RKO (cell line): ENCODE measurements at places on chromosomes 4 and X.
A peak's percentile ranks its signal among the peaks of the same experiment; 100 is the strongest.

DNA sequence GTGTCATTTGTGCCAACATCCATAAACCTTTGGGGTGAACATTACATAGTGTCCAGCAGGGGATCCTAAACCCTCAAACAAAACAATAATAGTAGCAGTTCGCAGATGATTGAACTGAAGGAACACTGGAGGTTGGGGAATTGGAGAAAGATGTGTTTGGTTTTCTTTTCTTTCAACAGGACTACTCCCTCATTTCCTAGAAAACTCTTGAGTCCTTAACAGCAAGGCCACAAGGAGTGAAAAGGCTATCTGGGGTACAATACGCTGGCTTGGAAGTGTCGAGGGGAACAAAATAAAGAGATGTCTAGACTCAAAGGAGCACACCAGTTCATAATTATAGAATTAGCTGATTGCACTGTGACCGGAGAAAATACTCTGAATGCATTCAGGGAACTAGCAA is 72.1 kb downstream of the IDS start:
- no peak for DNase-seq

- no peak for DNase-seq
These were observed 165.4 kb downstream of the SH3BGRL start for GRCh38 chrX:81367291-81367690.

GRCh38 chr4:114420069-114420468 is 178.5 kb upstream of the UGT8 start:
- DNase-seq: no peak

DNA sequence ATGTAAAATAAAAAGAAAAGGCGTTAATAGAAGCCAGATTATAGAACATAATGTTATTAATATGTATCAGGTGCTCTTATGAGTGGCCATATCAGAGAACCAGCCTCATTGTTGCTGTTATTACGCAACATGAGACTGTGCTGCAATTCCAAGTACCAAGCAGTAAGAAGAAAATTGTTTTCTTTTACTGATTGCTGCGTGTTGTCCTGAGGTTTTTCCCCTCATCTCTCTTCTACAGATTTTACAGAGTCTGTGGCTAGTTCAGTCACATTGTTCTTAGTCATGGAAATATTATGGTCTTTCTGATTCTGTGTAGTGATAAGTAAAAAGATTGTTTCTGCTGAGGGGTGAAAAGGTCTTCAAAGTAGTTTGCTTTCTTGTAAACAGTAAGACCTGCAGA is 55.9 kb downstream of the NPNT start:
- DNase-seq: no peak

DNA sequence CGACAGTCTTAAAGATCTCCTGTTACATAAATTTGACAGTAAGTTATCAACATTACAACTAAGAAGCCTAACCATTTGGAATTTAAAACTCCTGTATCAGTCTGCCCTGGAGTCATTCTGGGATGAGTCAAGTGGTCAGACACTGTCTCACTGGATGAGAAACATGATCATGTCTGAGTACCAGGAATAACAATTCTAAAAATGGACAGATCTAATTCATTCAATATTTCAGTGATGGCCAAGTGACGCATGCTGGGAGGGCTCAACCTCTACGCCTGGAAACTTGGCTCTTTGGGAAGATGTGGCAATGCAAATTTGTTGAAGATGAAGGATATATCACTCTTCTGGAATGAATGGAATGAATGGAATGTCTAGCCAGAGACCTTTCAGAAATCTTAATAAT is 1427.2 kb downstream of the STIM2 start:
- DNase-seq: peak; percentile 3

- DNase-seq: no peak
These were observed 34.1 kb downstream of the ADH5 start for GRCh38 chr4:99054428-99054994.

GRCh38 chrX:117851025-117851424 is 265.6 kb downstream of the KLHL13 start:
- no peak for DNase-seq

DNA sequence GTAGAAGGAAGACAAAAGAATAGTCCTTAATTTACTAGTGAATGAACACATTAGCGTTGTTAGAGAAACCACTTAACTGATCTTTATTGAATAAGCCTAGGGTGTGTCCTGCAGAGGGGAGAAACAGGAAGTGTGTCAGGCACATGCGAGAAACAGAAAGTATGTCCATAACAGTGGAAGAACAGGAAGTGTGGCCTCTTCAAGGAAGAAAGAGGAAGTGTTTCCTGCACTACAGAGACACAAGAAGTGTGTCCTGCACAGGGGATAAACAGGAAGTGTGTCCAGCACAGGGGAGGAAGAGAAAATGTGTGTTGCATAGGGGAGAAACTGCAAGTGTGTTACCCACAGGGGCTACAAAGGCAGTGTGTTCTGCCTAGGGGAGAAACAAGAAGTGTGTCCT is 539.6 kb upstream of the PRKX start:
- DNase-seq: no peak

- DNase-seq: peak; percentile 70
These were observed 164.4 kb downstream of the FBXO8 start for GRCh38 chr4:174119051-174119450.
